ENCODE measurements at places on chromosomes 12 and 14.
A peak's percentile ranks its signal among the peaks of the same experiment; 100 is the strongest.

GRCh38 chr14:33967138-33967537 lies 16.3 kb upstream of the EGLN3 start:
- H3K27ac ChIP-seq = no peak overlapping the region
- DNase-seq = no peak

- peaks cover 3% of the 10 kb centered on the region for H3K36me3 ChIP-seq
- no peaks in the 10 kb centered on the region for H3K4me1 ChIP-seq
- no peaks in the 10 kb centered on the region for H3K27me3 ChIP-seq
- H3K27ac ChIP-seq = no peak overlapping the region
Observed at GRCh38 chr14:94423453-94424056, 29.0 kb downstream of the SERPINA11 start.

DNA sequence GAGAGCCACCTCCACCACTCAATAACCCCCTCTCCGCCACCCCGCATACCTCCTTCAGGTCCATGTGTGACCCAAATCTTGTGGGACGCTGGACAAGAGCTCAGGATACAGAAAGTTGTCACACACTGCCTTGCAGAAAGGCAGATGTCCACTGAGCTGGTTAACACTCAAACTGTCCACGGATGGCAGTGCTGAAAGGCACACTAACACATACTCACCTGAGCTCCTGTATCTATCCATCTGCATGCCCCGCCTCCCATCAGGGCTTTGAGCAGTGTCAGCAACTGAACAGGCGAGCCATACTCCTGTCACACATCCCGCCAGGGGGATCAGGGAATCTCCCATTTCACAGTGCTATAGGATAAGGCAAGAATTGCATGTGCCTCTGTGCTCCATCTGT lies 642.0 kb downstream of the GALC start:
- no peak overlapping the region for H3K27ac ChIP-seq
- DNase-seq = peak; percentile 45
- no peak overlapping the region for H3K4me3 ChIP-seq
- H3K27me3 ChIP-seq = no peaks in the 10 kb centered on the region
- no peaks in the 10 kb centered on the region for H3K36me3 ChIP-seq

GRCh38 chr14:60514741-60515491 lies 6.0 kb downstream of the SIX6 start:
- H3K4me3 ChIP-seq = peak overlapping the region; percentile 85
- DNase-seq = peak; percentile 83
- peaks cover 4% of the 10 kb centered on the region for H3K4me1 ChIP-seq
- peaks cover 51% of the 10 kb centered on the region for H3K27me3 ChIP-seq
- H3K27ac ChIP-seq = no peak overlapping the region

All from H9 (cell line).